Glutamatergic neuron (in vitro differentiated cells): ENCODE measurements at places on chromosomes 4 and X. TPM values are rescaled to one million over a fixed set of nuclear protein-coding genes. Genes with fewer than 3 reads are reported as not detected.

The PCDH11X gene
- total RNA-seq = 2.2 TPM

The NXF2B gene
- total RNA-seq = 0.74 TPM

The CENPE gene
- total RNA-seq = 8.5 TPM

The GC gene
- total RNA-seq = not detected

The DCAF8L2 gene
- not detected for total RNA-seq

The GAGE1 gene
- not detected for total RNA-seq

The IBSP gene
- not detected for total RNA-seq

GRCh38 chrX:38018766-38019425, 12.5 kb downstream of the SYTL5 start:
- H3K4me3 ChIP-seq = no peak overlapping the region
- H3K4me1 ChIP-seq = no peaks in the 10 kb centered on the region
- no peak for DNase-seq
- no peak overlapping the region for H3K27ac ChIP-seq
- no peaks in the 10 kb centered on the region for H3K36me3 ChIP-seq
- H3K27me3 ChIP-seq = no peaks in the 10 kb centered on the region

- H3K27ac ChIP-seq = no peak overlapping the region
- no peaks in the 10 kb centered on the region for H3K36me3 ChIP-seq
- no peaks in the 10 kb centered on the region for H3K4me1 ChIP-seq
- DNase-seq = no peak
Measured at GRCh38 chr4:99763635-99764101, 53.0 kb upstream of the DAPP1 start.

- peak overlapping the region; percentile 84 for H3K27ac ChIP-seq
- peak overlapping the region; percentile 80 for H3K4me3 ChIP-seq
- peaks cover 2% of the 10 kb centered on the region for H3K27me3 ChIP-seq
- peak; percentile 32 for DNase-seq
- H3K36me3 ChIP-seq = no peaks in the 10 kb centered on the region
- peaks cover 40% of the 10 kb centered on the region for H3K4me1 ChIP-seq
Measured at GRCh38 chr4:184347251-184348239, 126.8 kb downstream of the IRF2 start.

DNA sequence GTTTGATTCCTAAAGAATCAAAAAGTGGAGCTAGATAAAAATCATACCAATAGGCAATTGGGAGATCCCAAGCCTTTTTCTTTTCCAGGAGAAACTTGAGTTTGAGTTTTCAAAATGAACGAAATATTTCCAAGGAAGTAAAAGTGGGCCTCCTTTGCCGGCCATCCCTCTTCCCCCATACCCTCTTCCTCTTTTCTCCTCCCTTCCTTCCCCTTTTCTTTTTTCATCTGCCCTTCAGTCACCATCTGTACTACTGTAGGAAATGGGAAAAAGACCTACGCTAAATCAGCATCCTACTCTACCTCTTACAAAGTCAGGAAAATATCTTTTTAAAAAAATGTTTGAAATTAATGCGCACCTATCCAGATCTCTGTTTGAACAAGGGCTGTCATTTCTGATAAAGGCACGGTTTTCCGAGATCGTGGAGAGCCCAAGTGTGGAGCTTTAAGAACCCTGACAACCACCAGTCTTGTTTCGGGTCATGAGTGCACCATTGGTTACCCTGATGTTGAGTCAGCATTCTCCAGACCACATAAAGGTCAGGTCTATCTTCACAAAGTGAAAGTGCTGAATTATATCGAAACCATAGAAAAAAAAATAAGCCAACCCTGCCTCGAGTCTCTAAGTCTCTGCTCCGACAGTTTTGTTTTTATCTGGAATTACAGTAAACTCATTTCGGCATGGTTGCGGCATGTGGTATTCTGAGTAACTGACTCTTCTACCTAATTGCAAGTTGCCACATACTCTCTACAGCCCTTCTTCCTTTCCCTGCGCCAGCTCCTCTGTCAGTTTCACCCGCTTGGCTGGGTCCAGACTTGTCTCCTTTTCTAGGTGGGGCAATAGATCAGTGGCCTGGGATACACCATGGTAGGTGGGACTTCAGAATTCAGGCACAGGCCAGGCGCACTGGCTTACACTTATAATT, 140.2 kb upstream of the KLF3 start:
- no peak for DNase-seq
- no peak overlapping the region for H3K27ac ChIP-seq
- no peaks in the 10 kb centered on the region for H3K4me1 ChIP-seq
- H3K27me3 ChIP-seq = peaks cover 2% of the 10 kb centered on the region

DNA sequence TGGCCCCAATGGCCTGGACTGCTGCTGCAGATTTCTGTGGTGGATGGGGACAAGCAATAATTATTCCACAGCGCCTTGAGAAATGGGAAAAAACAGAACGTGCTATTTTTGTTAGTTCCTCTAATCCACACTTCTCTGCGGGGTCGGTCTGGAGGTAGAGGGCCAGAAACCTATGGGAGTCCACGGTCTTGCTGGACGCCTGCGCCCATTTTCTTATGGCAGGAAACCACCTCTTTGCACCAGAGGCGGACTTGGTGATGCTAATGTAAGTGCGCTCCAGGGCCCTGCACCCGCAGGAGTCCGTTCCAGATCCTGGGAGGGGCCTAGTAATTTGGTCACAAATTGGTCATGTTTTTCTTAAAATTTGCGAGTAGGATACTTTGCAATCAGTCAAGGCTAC, 25.9 kb upstream of the CLDN24 start:
- H3K27ac ChIP-seq = no peak overlapping the region
- H3K4me3 ChIP-seq = no peak overlapping the region
- H3K27me3 ChIP-seq = peaks cover 6% of the 10 kb centered on the region

DNA sequence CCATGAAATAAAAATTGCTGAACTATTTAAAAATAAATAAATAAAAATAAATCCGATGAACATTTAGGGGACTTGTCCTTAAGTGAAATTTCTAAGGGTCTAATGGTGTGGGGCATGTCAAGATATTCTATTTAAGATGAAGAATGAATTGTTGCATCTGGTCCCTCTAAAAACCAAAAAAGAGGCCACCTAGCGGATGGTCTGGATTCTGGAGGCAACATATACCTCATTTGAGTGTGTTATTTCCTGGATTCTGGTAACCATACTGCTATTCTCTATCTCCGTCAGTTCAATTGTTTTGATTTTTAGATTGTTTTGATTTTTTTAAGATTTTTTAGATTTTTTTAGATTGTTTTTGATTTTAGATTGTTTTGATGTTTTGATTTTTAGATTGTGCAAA, 28.3 kb downstream of the AGTR2 start:
- no peaks in the 10 kb centered on the region for H3K36me3 ChIP-seq
- no peaks in the 10 kb centered on the region for H3K27me3 ChIP-seq
- H3K4me3 ChIP-seq = no peak overlapping the region
- H3K27ac ChIP-seq = no peak overlapping the region

- H3K27me3 ChIP-seq = no peaks in the 10 kb centered on the region
- no peaks in the 10 kb centered on the region for H3K36me3 ChIP-seq
- no peak overlapping the region for H3K4me3 ChIP-seq
- peaks cover 4% of the 10 kb centered on the region for H3K4me1 ChIP-seq
- H3K27ac ChIP-seq = no peak overlapping the region
- no peak for DNase-seq
Measured at GRCh38 chrX:19212037-19212436, 89.8 kb upstream of the ADGRG2 start.

DNA sequence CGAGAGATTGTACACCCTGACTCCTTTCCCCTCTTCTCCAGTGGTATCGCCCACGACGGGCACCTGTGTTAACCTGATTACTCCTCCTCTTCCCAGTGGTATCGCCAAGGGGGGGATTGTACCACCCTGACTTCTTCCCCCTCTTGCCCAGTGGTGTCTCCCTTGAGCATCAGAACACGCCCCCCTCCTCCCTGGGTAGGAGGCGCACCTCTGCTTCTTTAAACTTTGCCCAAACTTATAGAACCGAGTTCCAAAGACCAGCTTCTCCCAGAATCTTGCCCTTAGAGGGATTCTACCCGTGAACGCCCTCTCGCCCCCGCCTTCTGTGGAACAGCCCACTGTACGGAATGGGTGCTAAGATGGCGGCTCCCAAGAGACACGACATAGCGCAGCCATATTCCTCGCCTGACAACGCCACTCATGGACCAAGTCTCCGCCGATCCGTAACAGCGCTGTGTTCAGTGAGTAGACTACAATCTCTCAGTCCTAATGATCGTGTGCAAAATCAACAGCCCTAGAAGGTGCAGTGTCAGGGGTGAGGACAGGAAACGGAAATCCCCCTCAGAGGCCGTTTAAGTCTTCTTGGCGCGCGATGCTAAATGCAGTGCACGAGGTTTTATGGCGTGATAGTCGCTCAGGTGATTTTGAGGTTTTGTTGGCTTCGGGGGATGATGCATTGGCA, 4.2 kb upstream of the ZNF157 start:
- peak overlapping the region; percentile 90 for H3K27ac ChIP-seq
- DNase-seq = peak; percentile 66
- peaks cover 10% of the 10 kb centered on the region for H3K4me1 ChIP-seq
- H3K4me3 ChIP-seq = peak overlapping the region; percentile 92
- no peaks in the 10 kb centered on the region for H3K36me3 ChIP-seq

DNA sequence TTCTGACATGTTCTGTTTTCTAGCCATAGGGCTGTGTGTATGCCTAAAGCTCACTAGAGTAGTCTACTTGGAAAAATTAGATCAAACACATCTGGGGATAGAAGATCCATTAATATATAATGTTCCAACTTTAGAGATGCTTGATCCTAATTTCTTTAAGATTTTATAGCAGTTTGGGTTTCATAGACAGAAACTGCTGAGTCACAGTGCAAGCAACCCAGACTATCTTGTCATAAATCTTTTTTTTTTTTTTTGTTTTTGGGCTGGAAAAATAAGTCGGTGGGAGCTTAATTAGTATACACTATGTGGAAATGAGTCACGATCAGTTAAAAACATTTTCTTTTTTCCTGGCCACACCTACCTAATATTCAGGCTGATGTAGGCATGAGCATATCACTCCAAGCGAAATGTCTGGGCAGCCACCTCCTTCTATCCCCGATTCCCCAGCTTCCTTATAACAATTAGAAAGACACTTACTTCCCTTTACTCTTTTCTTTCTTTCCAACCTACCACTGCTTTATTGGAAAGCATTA, 58.2 kb upstream of the CASK start:
- H3K27me3 ChIP-seq = no peaks in the 10 kb centered on the region
- H3K4me1 ChIP-seq = no peaks in the 10 kb centered on the region
- H3K4me3 ChIP-seq = no peak overlapping the region
- H3K36me3 ChIP-seq = no peaks in the 10 kb centered on the region

DNA sequence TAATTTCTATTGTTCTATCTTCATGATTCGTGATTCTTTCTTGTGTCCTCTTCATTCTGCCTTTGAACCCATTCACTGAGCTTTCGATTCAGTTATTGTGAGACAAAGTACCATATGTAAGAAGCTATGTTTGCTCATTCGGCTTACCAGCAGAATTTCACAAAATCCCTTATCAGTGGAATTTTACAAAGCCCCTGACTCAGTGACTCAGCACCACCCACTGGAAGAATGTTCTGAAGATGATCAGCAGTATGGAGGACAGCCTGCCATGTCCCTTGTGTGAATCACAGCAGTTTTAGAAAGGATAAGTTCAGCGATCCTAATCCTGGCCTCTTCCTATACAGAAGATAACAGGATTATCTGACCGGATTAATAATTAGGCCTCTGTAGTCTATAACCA, 5.8 kb upstream of the UXT start:
- no peak overlapping the region for H3K27ac ChIP-seq
- no peaks in the 10 kb centered on the region for H3K36me3 ChIP-seq
- H3K4me1 ChIP-seq = no peaks in the 10 kb centered on the region

- no peak for DNase-seq
- no peaks in the 10 kb centered on the region for H3K36me3 ChIP-seq
- H3K27me3 ChIP-seq = no peaks in the 10 kb centered on the region
- H3K27ac ChIP-seq = no peak overlapping the region
- H3K4me1 ChIP-seq = peaks cover 8% of the 10 kb centered on the region
Measured at GRCh38 chr4:81314897-81315470, 100.0 kb upstream of the PRKG2 start.

DNA sequence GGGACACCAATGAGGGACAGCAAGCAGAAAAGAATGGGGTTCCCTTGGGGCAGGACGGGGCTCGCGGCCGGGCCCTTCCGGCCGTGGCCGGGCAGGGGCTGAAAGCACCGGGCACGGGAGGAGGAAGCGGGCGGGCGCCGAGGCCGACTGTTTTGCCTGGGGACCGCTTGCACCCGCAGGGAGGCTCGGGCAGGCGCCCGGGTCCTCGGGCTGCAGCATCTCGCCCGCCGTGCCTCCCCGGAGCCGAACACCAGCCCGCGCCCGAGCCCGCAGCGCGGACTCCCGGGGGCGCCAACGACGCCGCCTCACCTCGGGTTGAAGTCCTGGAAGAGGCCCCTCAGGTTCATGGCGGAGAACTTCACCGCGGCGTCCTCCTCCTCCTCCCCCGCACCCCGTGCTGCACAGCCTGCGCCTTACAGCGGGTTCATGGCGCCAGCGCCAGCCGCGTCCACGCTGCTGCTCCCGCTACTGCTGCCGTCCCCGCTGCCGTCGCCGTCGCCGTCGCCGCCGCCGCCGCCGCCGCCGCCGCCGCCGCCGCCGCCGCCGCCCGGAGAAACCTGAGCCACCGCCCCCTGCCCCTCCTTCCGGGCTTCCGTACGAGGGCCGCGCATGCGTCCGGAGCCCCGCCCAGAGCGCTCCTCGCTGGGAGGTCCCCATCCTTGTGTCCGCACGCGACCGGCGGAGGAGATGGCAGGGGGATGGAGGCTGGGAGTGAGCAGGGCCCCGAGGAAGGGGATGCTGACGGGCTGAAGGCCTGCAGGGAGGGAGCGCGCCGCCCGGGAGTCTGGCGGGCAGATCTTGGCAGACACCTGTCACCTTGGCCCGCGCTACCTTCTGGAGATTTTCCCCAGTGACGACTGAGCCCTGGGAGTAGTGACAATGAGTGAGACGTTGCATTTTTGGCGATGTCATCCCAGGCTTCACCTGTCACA, at the start of gene TMEM185A:
Gene TMEM185A, minus strand, starts transcription at position 559 of the 932 bp plus-strand sequence. Its CDS starts 212 bp downstream, at position 347.
- DNase-seq = peak; percentile 83
- H3K4me1 ChIP-seq = peaks cover 12% of the 10 kb centered on the region
- peak within 1 kb of the TSS; percentile 62 for H3K27ac ChIP-seq
- H3K27me3 ChIP-seq = peaks cover 9% of the 10 kb centered on the region
- H3K4me3 ChIP-seq = peak within 1 kb of the TSS; percentile 94

- H3K36me3 ChIP-seq = no peaks in the 10 kb centered on the region
- no peaks in the 10 kb centered on the region for H3K27me3 ChIP-seq
- H3K4me3 ChIP-seq = no peak overlapping the region
- no peaks in the 10 kb centered on the region for H3K4me1 ChIP-seq
- no peak overlapping the region for H3K27ac ChIP-seq
Measured at GRCh38 chrX:63424063-63424462, 72.9 kb upstream of the SPIN4 start.

GRCh38 chr4:141540643-141541042, 95.7 kb upstream of the IL15 start:
- peaks cover 2% of the 10 kb centered on the region for H3K27me3 ChIP-seq
- H3K4me3 ChIP-seq = no peak overlapping the region
- H3K27ac ChIP-seq = no peak overlapping the region
- peaks cover 2% of the 10 kb centered on the region for H3K4me1 ChIP-seq
- no peak for DNase-seq
- no peaks in the 10 kb centered on the region for H3K36me3 ChIP-seq

GRCh38 chr4:181946902-181947301, 296.3 kb upstream of the TENM3 start:
- H3K27ac ChIP-seq = no peak overlapping the region
- H3K27me3 ChIP-seq = no peaks in the 10 kb centered on the region
- no peak overlapping the region for H3K4me3 ChIP-seq
- no peak for DNase-seq
